ENCODE measurements at places on chromosomes 2 and 18. TPM values are rescaled to one million over a fixed set of nuclear protein-coding genes. Genes with fewer than 3 reads are reported as not detected.

KHK gene
- 1.7 TPM for total RNA-seq

OTOS gene
- not detected for total RNA-seq

APLF gene
- total RNA-seq: 2.2 TPM

SERPINB3 gene
- 9.4 TPM for total RNA-seq

AP1S3 gene
- 19.0 TPM for total RNA-seq

ITGB6 gene
- 58.8 TPM for total RNA-seq

SNRNP200 gene
- total RNA-seq: 48.8 TPM

LIMS1 gene
- 35.4 TPM for total RNA-seq

TBC1D8 gene
- 20.0 TPM for total RNA-seq

CLASP1 gene
- 24.0 TPM for total RNA-seq

B3GNT7 gene
- total RNA-seq: 0.34 TPM

KCNF1 gene
- total RNA-seq: 0.04 TPM

INPP5D gene
- 21.6 TPM for total RNA-seq

GPD2 gene
- total RNA-seq: 58.1 TPM

DAW1 gene
- total RNA-seq: 1.4 TPM

BMPR2 gene
- 13.7 TPM for total RNA-seq

FBLN7 gene
- total RNA-seq: 0.23 TPM

TXNDC2 gene
- total RNA-seq: 0.34 TPM

ANKRD53 gene
- total RNA-seq: not detected

HYCC2 gene
- 3.6 TPM for total RNA-seq

GKN1 gene
- total RNA-seq: not detected

ZBTB14 gene
- total RNA-seq: 5.4 TPM

GFPT1 gene
- total RNA-seq: 25.1 TPM

CPS1 gene
- total RNA-seq: 14.5 TPM

CNDP1 gene
- not detected for total RNA-seq

LCT gene
- 0.04 TPM for total RNA-seq

TSN gene
- total RNA-seq: 59.8 TPM

REG1B gene
- total RNA-seq: not detected

All from hair follicular keratinocyte (primary cell).